Peyer's patch (tissue), 4 donors: ENCODE measurements at places on chromosomes 5 and 9.

GRCh38 chr9:91515074-91515687 is 91.5 kb upstream of the NFIL3 start:
- DNase-seq, result no peak

DNA sequence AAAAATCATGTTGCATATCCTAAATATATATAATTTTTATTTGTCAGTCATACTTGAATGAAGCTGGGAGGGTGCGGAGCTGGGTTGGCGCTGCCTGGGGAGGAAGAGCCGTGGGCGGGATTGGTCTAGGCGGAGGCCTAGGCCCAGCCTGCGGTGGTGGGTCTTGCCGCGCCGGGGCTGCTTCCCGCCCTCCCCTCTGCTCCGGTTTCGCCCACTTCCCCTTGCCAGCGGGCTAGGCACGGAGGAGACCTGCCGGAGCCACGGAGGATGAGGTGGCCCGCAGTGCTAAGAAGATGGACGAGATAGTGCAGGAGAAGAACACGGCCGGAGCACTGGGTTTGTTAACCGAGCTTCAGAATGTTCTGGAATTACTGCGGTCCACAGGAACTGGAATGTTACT is 54.0 kb upstream of the IGFBPL1 start:
- DNase-seq, result no peak

- no peak for DNase-seq
Measured at GRCh38 chr9:18371141-18371540, 102.8 kb upstream of the ADAMTSL1 start.

DNA sequence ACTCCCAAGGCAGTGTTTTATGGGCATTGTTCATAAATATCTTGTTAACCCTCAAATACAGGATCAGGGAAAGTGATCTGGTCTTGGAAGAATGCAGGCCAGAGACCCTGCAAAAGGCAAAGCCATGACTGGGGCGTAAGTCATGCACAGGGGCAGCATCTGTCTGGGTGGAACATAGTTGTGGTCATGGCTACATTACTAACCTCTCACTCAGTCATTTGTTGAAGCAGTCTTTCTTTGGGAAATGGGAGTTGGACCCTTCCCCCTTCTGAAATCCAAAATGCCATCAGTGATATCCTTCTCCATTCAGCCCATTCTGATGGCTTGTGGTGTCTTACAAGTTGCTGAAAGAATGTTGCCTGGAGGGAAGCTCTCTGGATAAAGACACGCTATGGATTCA is 68.1 kb downstream of the GDNF start:
- no peak for DNase-seq

DNA sequence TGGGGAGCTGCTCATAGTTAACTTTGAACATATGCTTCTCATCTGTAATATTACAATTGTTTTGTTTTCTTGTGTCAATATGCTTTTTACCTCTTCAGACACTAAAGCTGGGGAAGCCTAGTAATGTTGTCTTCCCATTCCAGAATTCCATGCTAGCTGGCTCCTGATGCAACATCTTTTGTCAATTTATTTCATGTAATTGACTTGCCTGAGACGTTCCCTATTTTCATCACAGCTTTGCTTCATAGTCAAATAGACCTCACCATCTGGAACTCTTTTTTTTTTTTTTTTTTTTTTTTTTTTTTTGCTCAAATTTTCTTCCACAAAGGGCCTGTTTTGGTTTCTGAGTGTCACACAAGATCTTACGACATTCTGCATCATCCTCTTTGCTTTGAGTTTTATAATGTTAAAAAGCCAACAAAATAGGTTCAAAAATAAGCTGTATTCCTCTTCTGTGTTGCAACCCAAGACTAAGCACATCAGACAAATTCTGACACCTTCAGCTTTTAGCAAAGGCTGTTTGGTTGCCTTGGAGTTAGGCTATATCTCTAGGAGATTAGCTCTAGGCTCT is 235.2 kb downstream of the NR3C1 start:
- no peak for DNase-seq

- DNase-seq, result no peak
Measured at GRCh38 chr9:75912951-75913350, 22.5 kb downstream of the PCSK5 start.

DNA sequence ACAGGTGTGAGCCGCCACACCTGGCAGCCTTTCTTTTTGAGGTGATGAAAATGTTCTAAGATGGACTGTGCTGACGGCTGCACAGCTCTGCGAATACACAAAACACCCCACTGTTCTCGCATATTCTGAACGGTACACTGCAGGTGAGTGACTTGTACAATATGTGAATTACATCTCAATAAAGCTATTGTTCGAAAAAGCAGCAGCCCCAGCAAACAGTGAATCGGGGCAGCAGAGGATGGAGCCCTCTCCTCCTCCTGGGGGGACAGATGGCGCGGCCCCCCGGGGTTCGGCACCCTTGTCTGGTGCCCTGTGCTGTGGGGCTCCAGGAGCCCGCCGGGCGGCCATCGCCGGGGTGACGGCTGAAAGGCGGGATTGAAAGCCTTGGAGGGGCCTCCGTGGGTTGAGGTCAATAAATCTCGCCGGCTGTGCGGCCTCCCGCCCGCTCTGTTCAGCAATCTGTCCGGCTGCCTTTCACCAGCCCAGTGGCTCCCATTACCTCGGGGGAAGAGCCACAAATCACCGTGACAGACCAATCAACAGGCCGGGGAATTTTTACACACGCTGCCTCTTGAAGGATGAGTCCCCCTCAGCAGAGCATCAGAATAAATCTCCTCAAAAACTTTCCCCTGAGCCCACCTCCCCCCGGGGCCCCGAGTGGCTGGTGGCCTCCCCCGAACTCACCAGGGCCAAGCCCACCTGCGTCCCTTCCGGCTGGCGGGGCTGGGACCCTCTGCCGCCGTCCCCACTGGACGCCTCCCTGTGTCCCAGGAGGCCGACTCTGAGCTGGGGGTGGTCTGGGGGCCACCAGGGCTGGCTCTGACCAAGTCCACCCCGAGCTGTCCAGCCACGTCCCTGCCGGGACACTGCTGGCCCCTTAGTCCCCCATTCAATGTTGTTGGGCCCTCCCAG is 37.8 kb upstream of the TMEM250 start:
- no peak for DNase-seq

DNA sequence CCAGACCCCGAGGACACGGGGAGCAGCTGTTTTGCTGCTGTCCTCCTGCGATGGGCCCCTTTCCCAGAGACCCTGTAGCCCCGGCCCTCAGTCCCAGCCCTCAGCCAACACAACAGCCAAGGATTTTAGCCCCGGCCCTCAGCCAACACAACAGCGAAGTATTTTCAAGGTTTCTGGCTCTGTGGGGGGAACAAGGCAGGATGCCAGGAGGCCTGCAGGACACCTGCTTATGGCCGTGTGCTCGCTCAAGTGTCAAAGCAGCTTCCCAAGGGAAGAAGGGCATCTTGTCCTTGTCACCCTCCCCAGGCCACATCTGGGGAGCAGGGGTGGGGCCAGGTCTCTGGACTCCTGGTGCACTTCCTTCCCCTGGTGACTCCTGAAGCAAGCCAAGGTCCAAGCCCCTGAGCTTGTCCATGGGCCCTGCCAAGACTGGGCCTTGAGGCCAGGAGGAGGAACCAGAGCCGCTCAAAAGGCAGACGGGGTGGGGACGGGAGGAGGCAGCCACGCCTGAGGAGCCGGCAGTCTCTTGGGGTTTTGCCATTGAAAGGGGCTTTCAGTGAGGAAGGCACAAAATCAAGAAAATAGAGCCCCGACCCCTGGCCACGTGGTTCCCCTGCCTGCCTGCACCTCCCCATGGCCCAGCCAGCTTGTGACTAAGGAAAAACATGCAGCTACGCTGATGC is 10.8 kb downstream of the KCNT1 start:
- DNase-seq, result no peak
